ENCODE measurements at places on chromosomes 3 and 15. TPM values are rescaled to one million over a fixed set of nuclear protein-coding genes. Genes with fewer than 3 reads are reported as not detected.

The PLSCR2 gene
- total RNA-seq: not detected

The KY gene
- total RNA-seq: not detected

The SPINK8 gene
- not detected for total RNA-seq

The TUBGCP5 gene
- 14.9 TPM for total RNA-seq

Data from hair follicular keratinocyte (primary cell).